ENCODE measurements at places on chromosomes 5 and 9.

DNA sequence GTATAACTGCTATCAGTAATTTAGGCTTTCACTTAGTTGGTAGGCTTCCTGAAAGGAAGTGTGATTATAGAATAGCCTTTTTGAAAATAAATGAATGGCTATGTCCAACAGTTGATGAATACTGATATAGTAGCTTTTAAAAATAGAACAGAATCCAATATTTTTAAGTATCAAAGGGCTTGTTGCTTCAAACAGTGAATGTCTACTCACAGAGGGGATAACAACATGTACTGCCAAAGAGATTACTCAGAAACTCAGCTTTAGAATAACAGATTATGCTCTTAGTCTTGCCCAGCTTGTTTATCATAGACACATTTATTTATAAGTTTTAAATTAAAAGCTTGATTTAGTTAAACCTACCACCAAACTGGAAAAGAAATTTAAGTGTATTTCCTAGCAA lies 132.6 kb downstream of the XRCC4 start:
- no peak for DNase-seq

DNA sequence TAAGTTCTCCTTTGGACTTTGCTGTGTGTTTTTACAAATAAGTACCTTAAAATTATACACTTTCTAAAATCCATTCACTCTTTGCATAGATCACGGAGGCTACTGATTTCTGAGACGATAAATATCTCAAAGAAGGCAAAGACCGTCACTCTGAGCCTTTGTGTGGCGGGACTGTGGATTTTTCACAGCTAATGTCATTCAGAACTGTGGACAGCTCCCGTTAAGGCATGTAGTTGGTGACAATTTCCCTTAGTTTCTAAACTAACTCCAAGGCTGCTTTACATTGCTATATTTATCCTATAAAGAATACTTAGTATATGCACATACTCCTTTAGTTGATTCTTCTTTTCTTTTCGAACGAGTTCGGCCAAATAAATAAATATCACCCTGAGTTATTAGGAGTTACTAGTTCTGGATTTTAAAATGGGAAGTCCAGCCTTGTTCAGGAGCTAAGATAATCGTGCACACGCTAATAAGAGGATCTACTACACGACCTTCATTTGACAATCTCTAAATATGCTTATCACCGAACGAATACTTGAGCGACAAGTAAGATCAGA lies 1.8 kb downstream of the HCN1 start:
- no peak for DNase-seq

DNA sequence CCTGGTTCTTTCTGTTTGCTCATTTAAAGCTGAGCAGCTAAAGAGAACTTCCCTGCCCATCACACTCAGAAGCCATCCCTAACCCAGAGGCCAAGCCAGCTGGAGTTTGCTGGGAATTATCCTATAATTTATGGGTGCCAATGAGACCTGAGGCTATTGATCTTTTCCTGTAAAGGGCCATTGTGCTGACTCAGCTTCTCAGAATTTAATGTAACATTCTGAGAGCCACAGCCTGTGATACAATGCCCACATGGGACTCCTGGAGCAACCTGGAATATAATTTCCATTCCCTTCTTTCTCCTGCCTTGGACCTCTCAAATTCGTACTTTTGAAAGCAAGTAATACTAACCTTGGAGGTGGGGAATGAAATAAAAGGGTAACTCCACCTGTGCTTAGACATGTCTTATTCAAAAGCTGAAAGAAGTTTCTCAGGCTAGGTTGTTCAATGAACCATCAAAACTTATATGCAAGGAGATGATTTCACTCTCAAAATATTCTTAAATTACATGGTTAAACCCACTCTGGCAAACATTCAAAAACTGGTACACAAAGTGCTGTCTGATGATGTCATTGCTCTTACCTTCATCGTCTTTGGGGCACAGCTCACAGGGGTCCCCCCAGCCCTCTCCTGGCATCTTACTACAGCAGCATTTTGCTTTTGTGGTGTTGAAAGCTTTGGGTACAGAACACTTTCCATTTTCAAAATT lies 206.7 kb downstream of the SLC12A2 start:
- DNase-seq: no peak

GRCh38 chr5:38420691-38421390 lies 135.6 kb downstream of the LIFR start:
- peak; percentile 69 for DNase-seq

DNA sequence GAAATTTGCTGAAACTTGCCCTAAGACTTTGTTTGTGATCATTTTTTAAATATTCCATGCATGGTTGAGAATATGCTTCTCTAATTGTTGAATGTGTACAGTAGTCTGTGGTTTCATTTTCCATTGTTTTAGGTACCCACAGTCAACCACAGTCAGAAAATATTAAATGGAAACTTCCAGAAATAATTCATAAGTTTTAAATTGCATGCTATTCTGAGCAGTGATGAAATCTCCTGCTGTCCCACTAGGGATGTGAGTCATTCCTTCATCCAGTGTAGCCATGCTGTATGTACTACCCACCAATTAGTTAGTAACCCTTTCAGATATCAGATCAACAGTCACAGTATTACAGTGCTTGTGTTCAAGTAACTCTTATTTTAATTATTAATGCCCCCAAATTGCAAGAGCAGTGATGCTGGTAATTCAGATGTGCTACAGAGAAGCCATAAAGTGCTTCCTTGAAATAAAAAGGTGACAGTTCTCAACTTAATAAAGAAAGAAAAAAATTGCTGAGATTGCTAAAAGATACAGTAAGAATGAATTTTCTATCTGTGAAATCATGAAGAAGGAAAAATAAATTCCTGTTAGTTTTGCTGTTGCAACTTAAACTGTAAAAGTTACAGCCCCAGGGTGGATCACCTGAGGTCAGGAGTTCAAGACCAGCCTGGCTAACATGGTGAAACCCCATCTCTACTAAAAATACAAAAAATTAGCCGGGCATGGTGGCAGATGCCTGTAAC lies 79.9 kb upstream of the FBXL17 start:
- DNase-seq: no peak

DNA sequence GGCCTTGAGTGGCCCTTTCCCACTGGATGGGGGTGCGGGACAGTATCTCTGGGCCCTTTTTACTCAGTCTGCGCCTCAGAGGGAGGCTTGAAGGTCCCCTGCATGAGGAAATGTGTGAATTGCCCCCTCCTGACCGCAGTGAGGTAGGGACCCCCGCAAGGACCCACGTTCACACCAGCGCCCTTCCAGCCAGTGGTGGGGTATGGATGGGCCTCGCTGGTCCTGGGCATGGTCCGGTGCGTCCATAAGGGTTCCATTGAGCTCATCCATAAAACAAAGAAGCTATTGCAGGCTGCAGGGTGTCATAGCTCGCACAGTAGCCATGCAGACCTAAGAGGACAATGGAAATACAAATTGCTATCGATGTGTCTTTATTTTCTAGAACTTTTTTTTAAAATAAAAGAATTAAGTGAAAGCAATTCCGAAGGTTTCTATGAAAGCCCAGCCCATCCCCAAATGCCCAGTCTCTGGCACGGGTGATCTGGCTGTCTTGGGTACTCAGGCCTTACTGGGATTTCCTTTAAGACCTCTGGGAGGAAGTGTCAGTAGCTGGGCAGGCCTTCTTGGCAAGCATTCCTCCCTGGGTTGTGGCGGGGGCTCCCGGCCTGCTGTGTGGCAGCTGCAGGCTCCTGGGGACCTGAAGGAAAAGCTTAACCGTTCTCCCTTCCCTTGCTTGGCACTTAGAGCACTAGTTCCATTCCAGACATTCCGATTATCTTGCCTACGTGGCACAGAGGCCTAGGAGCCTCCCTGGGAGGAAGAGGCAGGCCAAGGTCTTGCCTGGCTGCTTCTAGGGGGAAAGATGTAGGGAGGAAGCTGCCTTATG lies 1.5 kb upstream of the SEMA5A start:
- no peak for DNase-seq

DNA sequence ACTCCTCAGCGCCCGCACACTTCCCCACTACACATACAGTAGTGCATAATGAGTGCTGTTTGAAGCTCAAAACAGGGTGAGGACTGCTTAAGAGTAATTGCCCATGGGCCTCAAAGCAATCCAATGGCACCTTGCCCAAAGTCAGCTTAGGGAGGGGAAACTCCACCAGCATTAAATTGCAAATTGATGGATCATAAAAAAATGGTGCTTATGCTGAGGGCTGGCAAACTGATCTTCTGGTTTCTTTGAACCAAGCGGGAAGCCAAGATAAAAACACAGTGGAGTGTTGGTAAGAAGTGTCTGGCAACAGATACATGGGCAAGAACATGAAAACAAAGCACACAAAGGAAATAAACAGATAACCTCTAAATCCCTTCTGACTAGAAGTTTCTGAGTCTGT lies 28.0 kb downstream of the TLE1 start:
- no peak for DNase-seq

DNA sequence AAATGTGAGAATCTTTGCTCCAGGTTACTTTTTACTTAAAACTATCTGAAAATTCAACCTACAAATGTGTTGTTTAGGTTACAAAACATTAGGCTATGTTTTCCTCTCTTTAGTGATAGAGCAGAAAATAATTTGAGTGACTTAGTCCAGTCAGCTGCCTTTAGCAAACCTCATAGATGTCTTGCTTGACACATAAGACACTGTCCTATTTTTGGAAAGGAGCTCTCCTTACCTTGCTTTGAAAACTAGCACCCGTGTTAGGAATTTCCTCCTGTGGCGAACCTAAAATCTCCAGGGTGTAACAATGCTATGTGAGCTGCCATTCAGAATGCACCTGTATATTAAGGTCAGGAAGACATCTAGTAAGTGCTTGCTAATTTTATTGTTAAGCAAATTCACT lies 221.2 kb upstream of the CD180 start:
- DNase-seq: no peak

DNA sequence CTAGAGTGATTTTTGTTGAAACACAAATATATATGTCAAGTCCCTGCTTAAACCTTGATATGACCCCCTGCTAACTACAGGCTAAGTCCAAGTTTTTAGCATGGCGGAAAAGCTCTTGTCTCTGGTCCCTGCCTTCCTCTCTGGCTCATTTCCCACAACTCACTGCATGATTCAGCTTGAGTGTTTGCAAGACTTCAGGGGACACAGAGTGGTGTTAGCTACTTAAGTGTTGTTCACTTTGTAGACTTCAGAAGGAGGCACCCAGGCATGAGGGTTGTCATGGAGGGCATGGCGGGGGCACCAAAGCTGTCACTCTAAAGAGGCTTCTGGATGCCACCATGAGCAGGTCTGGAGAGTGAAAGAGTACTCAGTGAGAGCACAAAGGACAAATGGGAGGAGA lies 362.4 kb upstream of the ACTBL2 start:
- no peak for DNase-seq

DNA sequence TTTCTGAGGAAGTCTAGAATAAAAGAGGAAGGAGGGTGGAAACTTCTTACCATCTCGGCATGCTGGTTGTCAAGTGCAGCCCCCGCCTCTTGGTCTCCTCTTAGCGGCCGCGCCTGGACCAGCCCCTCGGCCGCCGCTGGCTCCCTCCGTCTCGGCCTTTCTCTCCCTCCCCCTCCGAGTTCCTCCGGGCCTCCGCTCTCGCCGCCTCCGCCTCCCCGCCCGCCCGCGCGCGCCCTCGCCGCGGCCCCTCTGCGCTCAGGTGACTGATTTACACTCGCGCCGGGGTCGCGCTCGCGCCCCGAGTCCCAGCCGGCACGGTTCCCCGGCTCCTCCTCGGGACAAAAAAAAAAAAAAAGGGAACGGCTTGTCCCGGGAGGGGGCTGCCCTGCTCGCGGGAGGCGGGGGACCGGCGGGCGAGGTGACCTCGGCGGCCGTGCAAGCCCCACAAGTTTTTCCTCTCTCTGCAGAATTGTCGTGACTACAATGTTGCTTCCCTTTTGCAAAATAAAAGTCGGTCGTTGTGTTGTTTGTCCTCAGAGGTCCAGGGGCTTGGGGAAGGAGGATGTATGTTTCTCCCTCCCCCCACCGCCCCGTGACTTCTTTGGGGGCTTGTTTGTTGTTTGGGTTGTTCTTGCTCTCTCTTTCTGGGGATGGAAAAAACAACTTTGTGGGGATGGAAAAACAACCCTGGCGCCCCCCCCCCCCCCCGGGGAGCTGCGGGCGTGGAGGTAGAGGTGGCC lies at the start of gene BNC2:
BNC2 (minus strand) TSS at position 75 of the 740 bp plus-strand sequence; CDS start at position 53, 22 bp downstream.
- peak; percentile 86 for DNase-seq

- DNase-seq: no peak
Observed at GRCh38 chr5:1371218-1371971, 26.5 kb upstream of the CLPTM1L start.

GRCh38 chr9:78291240-78291925 lies 5.5 kb upstream of the PSAT1 start:
- no peak for DNase-seq

DNA sequence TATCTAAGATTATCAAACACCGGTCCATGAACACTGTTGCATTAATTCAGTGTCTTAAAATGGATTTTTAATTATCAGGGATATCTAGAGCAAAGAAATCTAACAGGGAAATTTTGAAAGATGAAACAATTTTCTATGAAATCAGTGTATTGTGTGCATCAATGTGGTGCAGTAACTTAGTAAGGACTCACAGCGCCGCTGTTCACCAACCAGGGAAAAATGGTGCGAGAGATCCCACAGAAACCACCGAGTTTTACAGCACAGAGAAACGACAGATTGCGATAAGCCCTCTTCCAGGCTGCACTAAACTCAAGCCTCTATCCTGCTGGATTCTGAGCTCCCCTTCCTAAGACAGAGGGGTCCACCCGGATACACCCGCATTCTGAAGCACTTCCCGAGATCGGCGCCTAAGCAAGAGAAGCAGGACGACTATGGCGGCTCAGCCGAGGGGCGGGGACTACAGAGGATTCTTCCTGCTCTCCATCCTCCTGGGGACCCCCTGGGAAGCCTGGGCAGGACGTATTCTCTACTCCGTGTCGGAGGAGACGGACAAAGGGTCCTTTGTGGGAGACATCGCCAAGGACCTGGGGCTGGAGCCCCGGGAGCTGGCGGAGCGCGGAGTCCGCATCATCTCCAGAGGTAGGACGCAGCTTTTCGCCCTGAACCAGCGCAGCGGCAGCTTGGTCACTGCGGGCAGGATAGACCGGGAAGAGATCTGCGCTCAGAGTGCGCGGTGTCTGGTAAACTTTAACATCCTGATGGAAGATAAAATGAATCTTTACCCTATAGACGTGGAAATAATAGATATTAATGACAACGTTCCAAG lies at the start of gene PCDHGA7:
PCDHGA7 (plus strand) TSS at position 274 of the 826 bp plus-strand sequence; CDS start at position 432, 158 bp downstream.
- DNase-seq: peak; percentile 30

DNA sequence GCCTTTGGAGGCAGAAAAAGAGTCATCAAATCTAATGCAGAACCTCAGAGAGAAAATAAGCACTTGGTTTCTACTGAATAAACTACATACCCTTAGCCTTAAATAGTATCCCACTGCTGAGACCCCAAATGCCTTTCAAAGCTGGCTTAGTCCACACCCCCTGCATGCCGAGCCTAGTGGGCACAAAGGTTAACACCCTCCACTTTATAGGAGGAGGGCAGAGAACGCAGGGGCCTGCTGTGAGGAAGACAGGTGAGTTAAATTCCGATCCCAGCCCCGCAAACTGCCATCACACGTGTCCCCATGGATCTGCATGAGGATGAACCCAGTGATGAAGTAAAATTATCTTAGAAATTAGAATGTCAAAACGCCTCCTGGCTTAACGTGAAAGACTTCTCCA lies 19.5 kb upstream of the HSD17B3 start:
- DNase-seq: no peak

GRCh38 chr9:37999588-38000189 lies 69.3 kb downstream of the SHB start:
- no peak for DNase-seq

Data from sigmoid colon (tissue), 7 donors.